ENCODE measurements at places on chromosomes 2 and 18. TPM values are rescaled to one million over a fixed set of nuclear protein-coding genes. Genes with fewer than 3 reads are reported as not detected.

HOXD4 gene
- 0.56 TPM for total RNA-seq

ALLC gene
- under 0.01 TPM for total RNA-seq

CIDEA gene
- total RNA-seq, result 0.58 TPM

MPP4 gene
- 9.8 TPM for total RNA-seq

CCDC148 gene
- total RNA-seq, result 2.0 TPM

AFG3L2 gene
- 39.7 TPM for total RNA-seq

SPEG gene
- total RNA-seq, result 7.9 TPM

RBM43 gene
- 2.7 TPM for total RNA-seq

DUSP19 gene
- 7.3 TPM for total RNA-seq

MAPK4 gene
- total RNA-seq, result not detected

STPG4 gene
- under 0.01 TPM for total RNA-seq

LOXL3 gene
- total RNA-seq, result 147 TPM

PTH2R gene
- total RNA-seq, result not detected

LBX2 gene
- 2.1 TPM for total RNA-seq
